Central memory CD8-positive, alpha-beta T cell (primary cell): ENCODE measurements at places on chromosomes 16 and 17.

GRCh38 chr16:67967958-67968399, 458 bp downstream of the SLC12A4 start:
- H3K4me3 ChIP-seq: peak overlapping the region; percentile 85
- H3K27ac ChIP-seq: peak overlapping the region; percentile 77
- no peaks in the 10 kb centered on the region for H3K27me3 ChIP-seq
- H3K4me1 ChIP-seq: peaks cover 35% of the 10 kb centered on the region
- peaks cover 9% of the 10 kb centered on the region for H3K36me3 ChIP-seq
- no peak for DNase-seq

- DNase-seq: no peak
- H3K36me3 ChIP-seq: peaks cover 78% of the 10 kb centered on the region
- H3K27ac ChIP-seq: no peak overlapping the region
- no peak overlapping the region for H3K4me3 ChIP-seq
- H3K27me3 ChIP-seq: no peaks in the 10 kb centered on the region
- no peaks in the 10 kb centered on the region for H3K4me1 ChIP-seq
These were observed 19.6 kb downstream of the MVP start for GRCh38 chr16:29839822-29840221.

GRCh38 chr17:46100590-46100989, 92.6 kb downstream of the KANSL1 start:
- H3K4me3 ChIP-seq: peak overlapping the region; percentile 41
- H3K36me3 ChIP-seq: peaks cover 7% of the 10 kb centered on the region
- no peak for DNase-seq
- peak overlapping the region; percentile 86 for H3K27ac ChIP-seq
- no peaks in the 10 kb centered on the region for H3K27me3 ChIP-seq
- H3K4me1 ChIP-seq: peaks cover 64% of the 10 kb centered on the region

DNA sequence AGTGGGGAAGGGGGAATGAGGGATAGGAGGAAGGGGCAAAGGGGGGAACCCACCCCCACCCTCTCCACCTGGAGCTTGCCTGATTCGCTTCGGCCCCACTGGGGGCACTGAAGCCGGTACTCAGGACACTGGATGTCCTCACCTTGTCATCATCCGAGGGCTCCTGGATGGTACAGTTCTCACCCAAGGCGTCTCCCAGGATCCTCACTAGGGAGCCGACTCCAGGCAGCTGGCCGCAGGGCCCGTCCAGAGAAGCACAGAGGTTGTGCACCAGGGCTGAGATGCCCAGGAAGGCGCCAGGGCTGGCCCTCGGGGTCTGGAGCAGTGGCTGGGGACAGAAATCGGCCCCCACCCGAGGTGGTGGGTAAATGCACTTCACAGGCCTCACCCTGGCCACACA, 92.3 kb downstream of the LITAF start:
- DNase-seq: no peak
- no peaks in the 10 kb centered on the region for H3K27me3 ChIP-seq
- H3K36me3 ChIP-seq: peaks cover 3% of the 10 kb centered on the region
- no peak overlapping the region for H3K27ac ChIP-seq
- H3K4me1 ChIP-seq: peaks cover 14% of the 10 kb centered on the region

GRCh38 chr16:68785715-68786114, 48.6 kb downstream of the CDH1 start:
- no peaks in the 10 kb centered on the region for H3K27me3 ChIP-seq
- no peak overlapping the region for H3K4me3 ChIP-seq
- H3K27ac ChIP-seq: no peak overlapping the region
- H3K36me3 ChIP-seq: peaks cover 2% of the 10 kb centered on the region
- no peaks in the 10 kb centered on the region for H3K4me1 ChIP-seq

- H3K4me3 ChIP-seq: no peak overlapping the region
- H3K27me3 ChIP-seq: no peaks in the 10 kb centered on the region
- H3K36me3 ChIP-seq: no peaks in the 10 kb centered on the region
- no peak overlapping the region for H3K27ac ChIP-seq
- DNase-seq: no peak
These were observed 149.6 kb downstream of the ZFHX3 start for GRCh38 chr16:72898216-72898825.
